ENCODE measurements at places on chromosomes 16 and 17.
A peak's percentile ranks its signal among the peaks of the same experiment; 100 is the strongest.

DNA sequence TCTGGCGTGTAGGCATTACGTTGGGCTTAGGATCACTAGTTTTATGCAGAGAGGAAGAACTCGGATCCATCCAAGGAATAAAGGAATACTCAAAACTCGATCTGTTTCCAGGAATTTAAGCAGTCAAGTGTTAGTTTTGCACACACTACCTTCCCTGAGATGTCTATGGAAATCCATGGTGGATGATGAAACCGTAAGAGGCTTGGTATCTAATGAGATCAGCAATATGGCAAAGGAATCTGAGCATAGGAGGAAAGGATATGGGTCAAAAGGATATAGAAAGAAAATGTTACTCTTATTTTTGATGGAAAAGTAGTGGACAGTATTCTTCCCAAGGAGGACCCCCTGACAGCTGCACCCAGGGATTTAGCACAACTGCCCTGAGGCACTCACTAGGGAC, 59.6 kb downstream of the SMG6 start:
- DNase-seq: no peak

GRCh38 chr17:57957120-57957850, 2.1 kb upstream of the CUEDC1 start:
- no peak for DNase-seq

GRCh38 chr17:63096426-63096825, 130.4 kb downstream of the TANC2 start:
- DNase-seq: no peak

GRCh38 chr17:50059256-50059655, 3.3 kb downstream of the ITGA3 start:
- no peak for DNase-seq

DNA sequence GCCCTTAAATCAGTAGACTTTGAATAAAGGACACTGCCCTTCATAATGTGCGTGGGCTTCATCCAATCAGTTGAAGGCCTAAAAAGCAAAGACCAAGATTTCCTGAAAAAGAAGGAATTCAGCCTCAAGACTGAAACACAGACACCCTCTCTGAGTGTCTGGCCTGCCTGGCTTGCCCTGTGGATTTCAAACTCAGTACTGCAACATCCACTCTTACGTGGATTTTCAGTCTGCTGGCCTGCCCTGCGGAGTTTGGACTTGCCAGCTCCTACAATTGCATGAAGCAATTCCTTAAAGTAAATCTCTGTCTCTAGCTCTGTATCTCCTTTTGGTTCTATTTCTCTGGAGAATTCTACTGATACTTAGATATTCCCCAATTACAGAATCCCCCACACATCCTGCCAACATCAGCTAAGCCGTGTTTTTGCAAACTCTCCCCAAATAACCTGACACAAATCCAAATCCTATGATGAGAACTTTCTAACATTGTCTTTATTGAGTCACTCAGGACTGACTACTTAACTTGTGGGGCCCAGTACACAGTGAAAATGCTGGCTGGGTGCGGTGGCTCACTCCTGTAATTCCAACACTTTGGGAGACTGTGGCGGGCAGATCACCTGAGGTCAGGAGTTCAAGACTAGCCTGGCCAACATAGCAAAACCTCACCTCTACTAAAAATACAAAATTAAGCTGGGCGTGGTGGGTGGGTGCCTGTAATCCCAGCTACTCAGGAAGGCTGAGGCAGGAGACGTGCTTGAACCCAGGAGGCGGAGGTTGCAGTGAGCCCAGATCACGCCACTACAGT, 7.2 kb upstream of the TNFRSF17 start:
- no peak for DNase-seq

DNA sequence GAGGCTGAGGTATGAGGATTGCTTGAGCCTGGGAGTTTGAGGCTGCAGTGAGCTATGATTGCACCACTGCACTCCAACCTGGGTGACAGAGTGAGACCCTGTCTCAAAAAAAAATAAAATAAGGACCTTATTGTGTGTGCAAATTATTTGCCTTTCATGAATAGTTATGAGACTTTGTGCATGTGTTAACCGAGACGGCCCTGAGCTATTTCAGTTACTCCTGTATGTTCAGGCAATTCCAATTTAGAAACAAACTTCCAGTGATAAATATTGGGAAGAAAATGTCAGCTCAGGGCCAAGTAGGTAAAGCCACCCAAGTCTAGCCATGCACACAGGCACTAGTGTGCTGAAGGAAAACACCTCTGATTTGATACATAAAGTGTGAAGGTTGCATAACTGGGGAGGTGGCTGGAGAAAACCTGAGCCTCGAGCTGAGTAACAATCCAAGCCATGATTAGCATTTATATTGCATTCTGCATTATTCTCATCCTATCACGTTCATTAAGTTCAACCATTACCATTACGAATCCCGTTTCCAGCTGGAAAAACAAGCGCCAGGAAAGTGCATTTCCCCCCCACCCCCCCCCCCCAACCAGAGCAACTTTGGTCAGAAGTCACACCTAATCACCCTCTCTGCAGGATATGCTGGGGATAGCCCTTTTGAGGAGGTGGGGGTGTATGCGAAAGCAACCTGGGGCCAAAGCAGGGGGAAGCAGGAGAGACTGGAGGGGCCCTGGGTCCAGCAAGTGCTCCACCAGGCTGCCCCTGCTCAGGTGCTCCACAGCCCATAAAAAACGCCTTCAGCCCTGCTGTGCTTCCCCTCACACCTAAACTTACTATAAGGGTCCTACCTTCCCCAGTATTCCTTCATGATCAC, 18.6 kb upstream of the ENDOV start:
- DNase-seq: no peak

DNA sequence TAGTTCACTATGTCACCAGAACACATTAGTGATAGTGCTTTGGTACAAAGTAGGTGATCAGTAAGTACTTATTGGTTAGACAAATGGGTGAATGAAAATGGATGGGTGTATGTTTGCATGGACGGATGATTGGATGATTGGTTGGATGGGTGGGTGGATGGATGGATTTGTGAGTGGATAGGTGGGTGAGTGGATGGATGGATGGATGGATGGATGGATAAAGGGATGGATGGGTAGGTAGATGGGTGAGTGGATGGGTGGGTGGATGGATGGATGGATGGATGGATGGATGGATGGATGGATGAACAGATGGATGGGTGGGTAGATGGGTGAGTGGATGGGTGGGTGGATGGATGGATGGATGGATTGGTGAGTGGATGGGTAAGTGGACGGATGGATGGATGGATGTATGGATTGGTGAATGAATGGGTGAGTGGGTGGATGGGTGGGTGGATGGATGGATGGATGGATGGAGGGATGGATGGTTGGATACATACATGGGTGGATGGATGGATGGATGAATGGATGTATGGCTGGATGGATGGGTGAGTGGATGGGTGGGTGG, 225.3 kb upstream of the GSE1 start:
- DNase-seq: no peak

GRCh38 chr17:39462631-39463375, 1.5 kb downstream of the CDK12 start:
- DNase-seq: no peak

DNA sequence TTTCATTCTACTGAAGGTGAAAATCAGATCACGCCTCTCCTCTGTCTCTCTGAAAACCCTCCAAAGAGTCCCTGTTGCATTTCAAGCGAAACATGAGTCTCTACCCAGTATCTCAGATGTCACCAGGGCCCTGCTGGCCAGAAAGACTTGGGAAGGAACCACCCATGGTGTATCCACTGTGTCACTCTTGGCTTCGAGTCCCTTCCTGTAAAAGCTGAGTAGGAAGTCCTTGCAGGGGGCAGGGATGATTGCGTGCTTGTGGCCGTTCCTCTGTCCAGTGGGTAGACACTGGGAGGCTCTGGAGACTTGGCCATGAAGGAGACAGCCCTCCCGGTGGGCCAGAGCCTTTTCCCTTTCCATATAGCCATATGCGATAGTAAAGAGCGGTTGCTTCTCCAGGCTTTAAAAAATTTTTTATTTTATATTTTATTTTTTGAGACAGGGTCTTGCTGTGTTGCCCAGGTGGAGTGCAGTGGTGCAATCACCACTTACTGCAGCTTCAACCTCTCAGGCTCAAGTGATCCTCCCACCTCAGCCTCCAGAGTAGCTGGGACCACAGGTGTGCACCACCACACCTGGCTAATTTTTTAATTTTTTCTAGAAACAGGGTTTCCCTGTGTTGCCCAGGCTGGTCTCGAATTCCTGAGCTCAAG, 19.0 kb upstream of the RMI2 start:
- DNase-seq: no peak

GRCh38 chr16:86033016-86033474, 134.1 kb downstream of the IRF8 start:
- no peak for DNase-seq

DNA sequence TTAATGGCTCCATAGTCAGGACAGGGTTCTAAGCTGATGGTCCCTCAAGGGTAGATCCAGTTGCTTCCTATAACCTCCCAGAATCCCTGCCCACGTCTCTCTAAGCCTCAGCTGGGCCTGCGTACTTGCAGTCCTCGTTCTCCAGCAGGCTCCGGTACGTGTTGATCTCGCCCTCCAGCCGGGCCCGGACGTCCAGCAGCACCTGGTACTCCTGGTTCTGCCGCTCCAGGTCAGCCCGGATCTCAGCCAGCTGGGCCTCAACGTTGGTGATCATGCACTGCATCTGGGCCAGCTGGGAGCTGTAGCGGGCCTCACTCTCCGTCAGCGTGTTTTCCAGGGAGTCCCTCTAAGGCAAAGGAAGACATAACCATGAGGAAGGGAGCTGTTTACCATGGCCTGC, 4.5 kb downstream of the KRT32 start:
- no peak for DNase-seq

GRCh38 chr16:76780556-76780955, 410.4 kb upstream of the MON1B start:
- DNase-seq: peak; percentile 28

DNA sequence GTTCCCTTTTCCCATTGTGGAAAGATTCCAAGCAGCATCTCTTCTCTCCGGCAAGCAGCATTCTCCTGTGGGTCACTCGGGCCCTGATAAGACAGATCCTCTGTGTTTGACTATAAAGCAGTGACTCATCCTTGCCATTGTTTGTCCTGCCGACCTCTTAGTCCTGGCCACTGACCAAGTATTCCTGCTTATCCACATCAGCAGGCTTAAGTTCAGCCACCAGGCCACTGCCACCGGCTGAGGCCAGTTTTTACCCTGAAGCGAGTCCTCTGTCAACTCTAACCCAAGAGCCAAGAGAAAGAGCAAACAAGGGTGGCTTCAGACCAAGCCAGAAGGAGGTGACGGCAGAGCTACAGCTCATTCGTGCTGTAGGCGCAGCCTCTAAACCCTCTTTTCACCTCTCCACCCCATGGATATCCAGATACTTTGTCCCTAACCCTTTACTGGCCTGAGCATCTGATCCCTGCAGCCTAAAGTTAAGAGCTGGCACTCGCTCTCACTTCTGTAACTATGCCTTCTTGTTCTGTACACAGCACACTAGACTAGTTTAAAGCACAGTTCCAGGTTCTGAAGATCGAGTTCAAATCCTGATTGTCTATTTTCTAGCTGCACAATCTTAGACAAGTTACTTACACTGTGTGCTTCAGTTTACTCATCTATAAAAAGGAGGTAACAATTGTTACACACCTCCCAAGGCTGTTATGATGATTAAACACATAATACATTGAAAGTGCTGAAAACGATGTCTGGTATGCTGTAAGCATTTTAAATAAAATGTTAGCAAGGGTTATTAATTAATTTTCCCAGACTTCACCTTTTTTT, 31.0 kb downstream of the SOX9 start:
- DNase-seq: peak; percentile 54

DNA sequence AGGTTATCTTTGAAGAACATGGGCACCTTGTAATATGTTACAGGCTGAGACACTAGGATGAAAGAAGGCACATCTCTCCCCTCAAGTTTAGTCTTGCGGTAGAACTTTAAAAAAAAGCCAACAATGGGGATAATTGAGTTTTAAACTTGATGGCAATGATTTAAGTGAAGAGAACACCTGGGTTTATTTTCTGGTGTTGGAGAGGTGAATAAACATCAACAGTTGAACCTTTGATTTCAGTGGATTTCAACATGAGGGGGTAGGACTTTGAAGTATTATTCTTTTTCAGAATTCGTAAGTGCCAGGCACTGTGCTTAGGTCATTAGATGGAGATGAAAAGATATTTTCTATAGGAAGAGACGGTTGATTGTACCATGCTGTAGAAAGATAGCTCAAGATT, 22.3 kb downstream of the HAPSTR1 start:
- no peak for DNase-seq

GRCh38 chr17:47318197-47318918, 5.4 kb upstream of the EFCAB13 start:
- DNase-seq: no peak

- DNase-seq: no peak
Observed at GRCh38 chr17:3968886-3969524, 4.8 kb upstream of the ATP2A3 start.

DNA sequence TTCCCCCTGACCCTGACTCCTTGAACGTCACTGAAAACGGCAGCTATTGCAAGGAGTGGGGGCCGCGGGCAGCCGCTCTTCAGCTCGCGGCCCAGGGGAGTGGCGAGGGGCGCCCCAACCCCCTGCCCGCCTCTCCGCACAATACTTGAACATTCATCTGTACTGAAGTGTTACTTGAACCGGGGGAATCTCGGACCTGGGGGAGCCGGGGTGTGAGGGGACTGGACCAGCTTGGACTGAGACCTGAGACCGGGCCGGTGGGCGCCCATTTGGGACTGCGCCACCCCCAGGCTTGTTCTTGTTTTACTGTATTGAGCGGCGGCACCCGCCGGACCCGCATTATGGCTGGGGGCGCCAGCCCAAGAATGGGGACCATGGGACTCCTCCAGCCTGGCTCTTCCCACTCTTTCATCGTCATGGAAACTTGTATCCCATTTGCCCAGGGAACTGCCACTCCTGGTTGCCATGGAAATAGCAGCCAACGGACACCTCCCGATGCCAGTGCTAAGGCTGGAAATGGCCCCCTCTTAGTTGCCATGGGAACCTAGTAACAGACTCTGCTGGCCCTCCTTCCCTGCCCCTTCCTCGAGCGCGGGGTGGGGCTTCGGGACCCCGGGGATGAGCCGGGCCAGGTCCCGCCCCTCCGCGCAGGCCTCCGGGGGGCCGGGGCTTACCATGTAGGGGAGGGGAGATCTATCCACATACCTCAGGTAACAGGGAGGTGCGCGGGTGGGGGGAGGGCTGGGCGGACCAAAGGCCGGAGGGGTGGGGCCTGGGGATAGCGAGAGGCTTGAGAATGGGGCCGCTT, 805 bp upstream of the ORAI3 start:
- DNase-seq: peak; percentile 92

- DNase-seq: no peak
Observed at GRCh38 chr17:28124962-28125361, 82.5 kb downstream of the NLK start.
